ENCODE measurements at places on chromosomes 7 and 10.

- DNase-seq, result no peak
Observed at GRCh38 chr7:151864081-151864480, 12.8 kb downstream of the PRKAG2 start.

DNA sequence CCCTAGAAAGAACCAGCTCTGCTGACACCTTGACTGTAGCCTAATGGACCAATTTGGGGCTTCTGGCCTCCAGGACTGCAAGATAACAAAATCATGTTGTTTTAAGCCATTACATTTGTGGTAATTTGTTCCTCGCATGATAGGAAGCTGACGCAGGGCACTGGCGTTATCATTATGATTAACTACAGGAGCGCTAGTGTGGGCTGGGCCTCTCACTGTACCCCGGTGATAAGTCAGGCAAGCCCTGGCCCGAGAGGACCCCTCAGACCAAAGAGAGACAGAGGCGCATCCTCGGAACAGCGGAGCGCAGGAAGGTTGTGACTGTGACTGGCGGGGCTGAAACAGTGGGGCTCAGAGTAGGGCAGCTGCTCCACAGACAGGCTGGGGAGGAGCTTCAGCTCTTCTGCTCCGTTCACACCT, 150.3 kb upstream of the CHST15 start:
- no peak for DNase-seq

DNA sequence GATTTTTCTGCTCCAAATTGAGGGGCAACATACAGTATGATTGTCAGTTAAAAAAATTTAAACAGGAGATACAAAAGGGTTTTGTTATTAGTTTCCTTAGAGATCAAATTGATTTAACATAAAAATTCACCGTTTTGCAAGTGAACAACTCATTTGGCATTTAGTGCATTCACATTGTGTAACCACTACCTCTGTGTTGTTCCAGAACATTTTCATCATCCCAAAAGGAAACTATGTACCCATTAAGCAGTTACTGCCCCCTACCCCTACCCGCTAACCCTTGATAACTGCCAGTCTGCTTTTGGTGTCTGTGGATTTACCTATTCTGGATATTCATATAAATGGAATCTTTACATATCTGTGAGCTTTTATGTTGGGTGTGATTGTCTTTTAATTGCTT, 3.1 kb downstream of the ZRANB1 start:
- no peak for DNase-seq

GRCh38 chr10:35262436-35262835, 73.9 kb upstream of the CCNY start:
- DNase-seq, result no peak

- no peak for DNase-seq
Observed at GRCh38 chr7:157771689-157772088, 434.9 kb downstream of the DNAJB6 start.

DNA sequence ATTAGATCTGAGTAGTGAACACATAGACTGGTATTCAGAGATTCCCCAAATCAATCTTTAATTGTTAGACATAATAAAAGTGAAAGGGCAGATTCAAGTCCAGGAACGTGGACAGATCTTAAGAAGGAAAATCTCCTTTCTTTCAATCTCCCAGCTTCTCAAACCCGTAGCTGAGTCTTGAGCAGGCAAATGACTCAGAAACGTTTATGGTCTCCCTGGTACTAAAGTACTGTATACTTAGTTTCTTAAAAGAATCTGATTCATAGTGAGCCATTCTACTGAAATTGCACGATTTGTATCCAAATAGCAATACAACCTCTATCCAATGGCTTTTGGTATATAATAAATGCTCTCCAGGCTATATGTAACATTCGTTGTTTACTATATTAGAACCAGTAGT, 140.4 kb upstream of the RHEB start:
- no peak for DNase-seq

DNA sequence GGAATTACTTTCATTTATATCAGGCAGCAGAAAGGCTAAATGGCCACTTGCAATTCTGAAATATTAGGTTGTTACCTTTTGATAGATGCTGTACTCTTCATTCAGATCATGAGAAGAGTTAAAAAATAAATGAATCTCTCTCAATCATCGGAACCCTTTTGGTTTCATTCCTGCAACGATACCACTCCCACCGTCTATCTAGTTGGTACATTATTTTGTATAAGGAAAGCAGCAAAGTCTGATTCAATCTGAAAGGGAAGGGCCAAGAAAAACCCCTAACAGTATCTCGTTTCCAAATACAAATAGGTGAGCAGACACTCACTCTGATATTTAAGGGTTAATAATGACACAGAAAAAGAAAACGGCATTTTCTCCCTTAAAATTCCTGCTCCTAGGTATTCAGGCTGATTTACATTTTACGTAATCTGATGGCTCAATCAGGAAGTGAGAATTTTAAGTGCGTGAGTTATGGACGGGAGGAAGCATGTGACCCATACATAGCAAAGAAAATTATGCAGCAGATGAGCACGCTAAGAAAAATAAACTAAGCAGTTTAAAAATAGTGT, 209.4 kb upstream of the KLF14 start:
- DNase-seq, result peak; percentile 70

Data from brain microvascular endothelial cell (primary cell).